ENCODE measurements at places on chromosomes 13 and 19.

DNA sequence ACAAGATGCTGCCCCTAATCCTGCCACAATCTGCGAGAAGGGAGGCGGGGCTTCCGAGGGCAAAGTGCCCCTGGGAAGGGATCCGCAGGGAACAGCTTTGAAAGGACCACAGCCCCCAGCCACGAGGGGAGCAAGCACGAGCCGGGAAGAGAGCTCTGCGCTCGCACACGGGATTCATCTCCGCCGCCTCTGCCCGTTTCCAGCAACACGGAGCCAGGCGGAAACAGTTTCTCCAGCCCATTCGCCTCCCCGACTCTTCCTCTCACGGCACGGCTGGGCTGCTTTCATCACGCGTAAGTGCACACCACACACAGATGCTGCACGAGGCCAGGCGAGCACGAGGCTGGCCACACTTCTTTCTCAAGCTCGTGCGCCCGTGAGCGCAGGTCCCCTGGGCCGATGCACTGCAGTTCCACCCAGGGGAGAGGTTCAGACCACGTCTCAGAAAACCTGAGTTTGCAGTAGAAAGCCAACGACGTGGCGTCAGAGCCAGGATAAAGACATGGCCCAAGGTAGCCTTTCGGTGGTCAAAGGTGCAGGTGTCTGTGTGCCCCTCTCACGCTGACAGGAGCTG, 33.6 kb downstream of the NAXD start:
- DNase-seq: no peak

DNA sequence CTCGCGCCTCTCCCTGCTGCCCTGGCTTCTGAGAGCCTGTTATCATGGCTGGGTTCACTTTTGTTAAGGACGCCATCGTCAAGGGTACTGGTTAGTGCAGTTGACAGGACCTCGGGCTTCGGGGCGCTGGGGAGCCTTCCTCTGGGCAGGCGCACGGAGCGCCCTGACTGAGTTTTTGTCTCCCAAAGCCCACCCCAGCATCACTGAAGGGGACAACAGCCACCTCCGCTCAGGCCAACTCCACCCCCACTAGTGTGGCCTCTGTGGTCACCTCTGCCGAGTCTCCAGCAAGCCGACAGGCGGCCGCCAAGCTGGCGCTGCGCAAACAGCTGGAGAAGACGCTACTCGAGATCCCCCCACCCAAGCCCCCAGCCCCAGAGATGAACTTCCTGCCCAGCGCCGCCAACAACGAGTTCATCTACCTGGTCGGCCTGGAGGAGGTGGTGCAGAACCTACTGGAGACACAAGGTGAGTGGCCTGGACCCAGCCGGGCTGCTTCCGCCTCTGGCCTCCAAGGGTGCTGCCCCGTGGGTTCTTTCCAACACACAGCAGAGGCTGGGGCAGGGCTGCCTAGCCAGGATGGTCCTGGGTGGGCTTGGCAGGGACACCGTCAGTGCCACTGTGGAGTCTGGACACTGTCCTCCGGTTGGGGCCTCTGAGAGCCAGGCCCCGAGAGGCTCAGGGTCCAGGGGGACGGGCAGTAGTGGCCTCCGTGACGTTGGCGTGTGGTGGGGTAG, 16.9 kb downstream of the TSSK6 start:
- no peak for DNase-seq

DNA sequence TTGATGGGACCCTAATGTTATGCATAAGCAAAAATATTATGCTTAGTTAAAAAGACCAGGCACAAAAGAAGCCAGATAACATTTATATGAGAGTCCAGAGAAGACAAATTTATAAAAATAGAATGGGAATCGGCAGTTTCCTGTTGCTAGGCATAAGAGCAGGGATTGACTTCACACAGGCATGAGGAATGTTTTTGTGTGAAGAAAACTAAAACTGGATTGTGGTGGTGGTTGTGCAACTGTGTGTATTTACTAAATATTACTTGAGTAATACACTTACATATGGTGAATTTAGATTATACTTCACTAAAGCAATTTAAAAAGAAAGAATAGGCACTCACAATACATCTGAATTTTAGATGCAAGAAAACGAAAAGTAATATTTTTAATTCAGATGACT, 108.3 kb downstream of the SLITRK1 start:
- DNase-seq: no peak

DNA sequence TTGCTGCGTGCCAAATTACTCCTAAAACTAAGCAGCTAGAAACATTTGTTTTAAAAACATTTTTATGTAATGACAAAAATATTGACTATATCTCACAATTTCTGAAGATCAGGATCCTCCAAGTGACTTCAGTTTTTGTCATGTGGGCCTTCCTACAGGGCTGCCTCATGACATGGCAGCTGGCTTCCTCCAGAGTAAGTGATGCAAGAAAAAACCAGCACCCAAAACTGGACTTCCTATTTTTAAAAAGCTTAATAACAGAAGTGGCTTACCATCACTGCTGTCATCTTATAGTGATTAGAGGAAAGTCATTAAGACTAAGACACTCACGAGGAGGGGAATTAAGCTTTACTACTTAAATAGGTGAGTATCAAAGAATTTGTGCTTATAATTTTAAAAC, 681.7 kb downstream of the PCDH17 start:
- DNase-seq: no peak

GRCh38 chr13:74171641-74172040, 37.4 kb upstream of the KLF12 start:
- no peak for DNase-seq

DNA sequence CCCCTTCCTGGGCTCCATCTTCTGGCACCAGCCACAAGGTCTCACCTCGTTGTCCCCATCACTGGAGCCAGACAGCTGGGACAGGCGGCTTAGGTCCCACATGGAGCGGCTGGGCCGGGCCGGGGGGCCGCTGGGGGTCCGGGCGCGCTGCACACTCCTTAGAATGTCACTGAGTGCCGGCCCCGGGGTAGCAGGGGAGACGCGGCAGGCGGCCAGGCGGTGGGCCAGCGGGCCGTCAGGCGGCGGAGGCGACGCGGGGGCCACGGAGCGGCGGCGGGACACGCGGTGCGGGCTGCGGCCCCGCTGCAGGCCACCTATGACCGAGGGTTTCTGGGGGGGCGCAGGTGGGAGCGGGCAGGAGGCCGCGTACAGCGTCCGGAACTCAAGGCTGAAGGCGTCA, 3.1 kb upstream of the SPACA4 start:
- no peak for DNase-seq

- no peak for DNase-seq
Observed at GRCh38 chr13:50993934-50994333, 84.3 kb downstream of the RNASEH2B start.

DNA sequence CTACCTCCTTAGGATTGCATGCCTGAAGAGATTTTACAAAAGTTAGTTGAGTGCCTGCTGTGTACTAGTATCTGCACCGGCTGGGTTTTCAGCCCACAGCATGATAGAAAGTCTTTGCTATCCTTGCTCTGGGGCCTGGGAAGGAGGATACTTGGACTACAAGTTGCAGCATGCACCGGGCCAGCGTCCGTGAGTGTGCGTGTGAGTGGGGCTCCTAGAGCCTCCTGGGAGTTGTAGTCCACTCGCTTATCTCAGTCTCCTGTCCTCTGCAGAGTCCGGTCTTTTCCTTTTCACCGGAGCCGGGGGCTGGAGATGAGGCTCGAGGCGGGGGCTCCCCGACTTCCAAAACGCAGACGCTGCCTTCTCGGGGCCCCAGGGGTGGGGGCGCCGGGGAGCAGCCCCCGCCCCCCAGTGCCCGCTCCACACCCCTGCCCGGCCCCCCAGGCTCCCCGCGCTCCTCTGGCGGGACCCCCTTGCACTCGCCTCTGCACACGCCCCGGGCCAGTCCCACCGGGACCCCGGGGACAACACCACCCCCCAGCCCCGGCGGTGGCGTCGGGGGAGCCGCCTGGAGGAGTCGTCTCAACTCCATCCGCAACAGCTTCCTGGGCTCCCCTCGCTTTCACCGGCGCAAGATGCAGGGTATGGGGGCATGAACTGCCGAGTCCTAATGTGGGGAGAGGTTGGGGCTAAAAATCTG, 20.6 kb downstream of the BRSK1 start:
- DNase-seq: peak; percentile 58
